SJSA1 (cell line): ENCODE measurements at places on chromosomes 7 and 10.

- no peak for DNase-seq
These were observed 26.3 kb downstream of the COA1 start for GRCh38 chr7:43702974-43703373.

DNA sequence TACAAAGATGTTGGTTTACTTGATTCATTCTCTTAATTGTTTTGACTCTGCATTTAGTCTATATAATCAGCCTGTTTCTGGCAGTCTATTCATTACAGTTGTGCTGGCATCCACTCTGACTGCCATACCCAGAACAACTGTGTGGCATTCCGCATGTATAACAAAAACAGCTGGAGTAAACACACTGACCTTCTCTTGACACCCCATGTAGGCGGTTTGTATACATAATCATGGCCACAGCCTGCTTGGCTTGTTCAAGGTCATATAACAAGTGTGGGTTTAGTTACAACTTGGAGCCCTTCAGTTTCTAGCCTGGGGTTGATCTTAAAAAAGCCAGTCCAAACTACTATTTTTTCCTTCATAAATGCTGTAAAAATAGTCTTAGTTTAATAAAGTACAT lies 70.9 kb downstream of the MBL2 start:
- no peak for DNase-seq

GRCh38 chr10:12564173-12564572 lies 214.8 kb downstream of the CAMK1D start:
- DNase-seq, result no peak

DNA sequence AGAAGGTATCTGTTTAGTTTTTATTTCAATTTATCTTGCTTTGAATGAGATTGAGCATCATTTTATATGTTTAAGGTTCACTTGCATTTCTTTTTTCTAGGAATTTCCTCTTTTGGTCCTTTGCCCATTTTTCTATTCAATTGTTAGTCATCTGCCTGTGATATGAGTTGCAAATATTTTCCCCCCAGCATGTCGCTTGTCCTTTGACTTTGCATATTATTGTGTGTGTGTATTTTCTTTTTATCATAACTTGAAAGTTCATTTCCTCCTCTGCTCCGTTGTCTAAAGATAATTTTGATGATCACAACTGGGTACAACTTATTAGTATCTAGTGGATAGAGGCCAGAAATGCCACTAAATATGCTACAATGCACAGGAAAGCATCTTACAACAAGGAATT lies 132.7 kb upstream of the MDFIC start:
- no peak for DNase-seq

GRCh38 chr7:78587443-78588044 lies 789.0 kb downstream of the PHTF2 start:
- peak; percentile 21 for DNase-seq

- DNase-seq, result no peak
These were observed 28.6 kb downstream of the LSMEM1 start for GRCh38 chr7:112509402-112509801.

- DNase-seq, result no peak
These were observed 3.0 kb upstream of the CYP2C18 start for GRCh38 chr10:94680544-94680943.

DNA sequence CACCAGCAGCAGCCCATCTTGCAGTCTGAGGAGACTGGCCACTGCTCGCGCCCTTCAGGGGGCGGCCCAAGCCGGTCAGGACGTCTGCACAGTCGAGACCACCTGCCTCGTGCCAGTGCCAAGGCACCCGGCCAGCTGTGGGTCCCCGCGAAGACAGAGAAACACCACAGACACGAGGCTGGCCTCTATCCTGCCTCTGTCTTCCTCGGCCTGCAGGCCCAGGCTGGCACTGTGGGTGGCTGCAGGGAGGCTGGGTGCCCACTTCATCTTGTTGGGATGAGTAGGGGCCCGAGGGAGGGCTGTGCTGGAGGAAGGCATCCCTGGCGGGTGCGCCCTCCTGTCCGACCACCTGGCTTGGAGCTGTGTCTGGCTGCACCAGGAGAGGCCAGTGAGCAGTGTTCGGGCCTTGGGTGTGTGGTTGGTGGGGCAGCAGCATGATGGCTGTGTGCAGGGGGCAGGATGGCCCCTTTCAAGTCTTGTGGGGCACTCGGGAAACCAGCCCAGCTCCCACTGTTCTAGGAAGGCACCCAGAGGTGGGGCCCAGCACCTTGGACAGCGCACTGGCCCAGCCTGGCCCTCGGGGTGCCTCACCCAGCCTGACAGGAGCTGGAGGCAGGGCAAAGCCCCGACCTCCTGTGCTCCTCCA lies 7.3 kb downstream of the DPYSL4 start:
- DNase-seq, result peak; percentile 9

DNA sequence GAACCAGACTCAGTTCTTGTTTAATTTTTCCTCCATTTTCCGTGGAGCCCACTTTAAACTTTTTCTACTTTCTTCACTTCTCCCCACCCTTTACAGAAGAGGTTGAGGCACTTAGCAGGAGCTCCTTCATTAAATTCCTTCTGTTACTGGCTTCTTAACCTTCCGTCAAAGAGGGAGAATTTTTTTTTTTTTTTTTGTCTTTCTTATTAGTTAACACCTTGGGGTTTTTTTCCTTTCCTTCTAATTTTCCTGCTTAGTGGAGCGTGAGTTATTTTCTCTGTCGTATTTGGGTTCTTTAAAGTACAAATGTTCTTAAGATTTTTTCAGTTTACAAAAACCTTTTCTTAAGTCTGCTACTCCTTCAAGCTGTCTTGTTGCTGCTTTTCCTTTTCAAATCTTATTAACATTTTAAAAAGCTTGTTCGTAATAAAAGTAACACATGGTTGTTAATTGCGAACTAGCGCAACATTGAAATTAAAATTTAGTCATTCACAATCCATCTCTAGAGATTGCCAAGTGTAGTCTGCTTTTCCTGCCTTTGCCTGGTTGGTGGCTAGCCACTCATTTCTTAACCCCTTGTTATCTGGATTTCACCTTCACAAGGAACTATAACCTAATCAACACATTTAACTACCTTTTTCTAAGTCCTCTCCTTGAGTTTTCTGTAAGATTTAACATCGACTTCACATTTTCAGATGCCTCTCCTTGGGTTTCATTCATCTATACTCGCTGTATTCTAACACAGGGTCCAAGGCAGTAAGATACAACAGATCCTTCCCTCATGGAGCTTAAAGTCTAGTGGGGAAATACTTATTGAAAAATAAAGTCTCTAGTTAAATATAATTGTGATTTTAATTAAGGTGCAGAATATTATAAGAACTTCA lies 2.0 kb downstream of the BMPR1A start:
- peak; percentile 27 for DNase-seq

DNA sequence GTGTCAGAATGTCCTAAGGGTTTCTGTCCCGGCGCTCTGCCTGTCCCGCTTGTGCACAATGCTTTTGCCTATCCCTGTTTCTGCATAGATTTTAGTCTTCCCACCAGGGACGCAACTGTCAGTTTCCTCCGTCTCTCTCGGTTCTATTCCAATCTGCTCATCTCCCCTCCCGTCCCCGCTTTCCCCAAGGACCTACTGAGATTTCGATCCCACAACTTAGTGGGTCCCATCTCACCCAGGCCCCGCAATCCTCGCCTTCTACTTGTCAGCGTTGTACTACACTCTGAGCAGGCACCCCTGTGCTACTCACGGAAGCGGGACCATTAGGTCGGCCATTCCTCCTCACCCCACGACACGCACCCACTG lies 519 bp upstream of the ZNF655 start:
- DNase-seq, result no peak

GRCh38 chr7:121578669-121579068 lies 182.6 kb upstream of the FAM3C start:
- no peak for DNase-seq
